HT1080 (cell line): ENCODE measurements at places on chromosomes 11 and 22.

DNA sequence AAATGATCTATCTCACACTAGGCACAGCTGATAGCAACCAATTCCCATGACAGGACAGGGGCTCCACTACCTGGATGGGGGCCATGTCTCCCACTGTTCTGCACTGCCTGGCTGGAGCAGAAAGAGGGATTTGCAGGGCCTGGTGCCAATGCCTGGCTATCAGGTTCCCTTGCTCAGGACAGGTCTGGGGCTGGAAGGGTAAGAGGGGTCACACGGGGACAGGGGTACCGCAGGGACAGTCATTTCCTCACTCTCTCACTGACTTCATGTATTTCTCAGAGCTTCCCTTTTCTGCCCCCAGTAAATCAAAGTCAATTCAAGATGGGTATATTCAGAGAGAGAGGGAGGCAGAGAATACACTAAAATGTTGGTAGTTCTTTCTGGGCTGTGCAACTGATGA, 119.1 kb upstream of the CSNK2A3 start:
- DNase-seq, result no peak

DNA sequence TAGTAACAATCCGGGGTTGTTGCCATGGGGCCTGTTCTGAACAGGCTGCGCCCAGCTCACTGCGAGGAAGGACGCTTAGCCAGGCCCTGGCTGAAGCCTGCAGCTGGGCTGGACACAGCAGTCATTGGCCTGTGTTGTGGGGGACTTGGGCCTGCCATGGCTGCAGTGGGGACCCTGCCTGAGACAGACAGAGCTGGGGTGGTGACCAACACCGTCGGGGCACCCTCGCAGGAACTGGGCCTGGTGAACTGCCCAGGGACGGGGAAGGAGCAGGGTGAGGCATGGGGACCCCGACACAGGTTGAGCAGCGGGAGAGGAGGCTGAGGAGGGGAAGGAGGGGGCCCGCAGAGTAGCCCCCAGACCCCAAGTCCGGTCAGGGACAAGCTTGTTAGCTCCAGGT, 8.9 kb downstream of the PHLDA2 start:
- DNase-seq, result no peak

GRCh38 chr22:25347752-25348102, 128.3 kb downstream of the CRYBB2 start:
- no peak for DNase-seq

DNA sequence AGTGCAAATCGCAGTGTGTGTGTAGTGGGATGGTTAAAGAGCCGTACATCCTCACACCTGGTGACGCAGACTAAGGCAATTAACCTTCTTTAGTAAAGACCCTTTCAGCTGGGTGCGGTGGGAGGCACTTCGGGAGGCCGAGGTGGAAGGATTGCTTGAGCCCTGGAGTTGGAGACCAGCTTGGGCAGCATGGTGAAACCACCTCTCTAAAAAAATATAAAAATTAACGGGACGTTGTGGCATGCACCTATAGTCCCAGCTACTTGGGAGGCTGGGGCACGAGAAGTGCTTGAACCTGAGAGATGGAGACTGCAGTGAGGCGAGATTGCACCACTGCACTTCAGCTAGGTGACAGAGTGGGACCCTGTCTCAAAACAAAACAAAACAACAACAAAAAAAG, 31.5 kb downstream of the ZBTB16 start:
- no peak for DNase-seq

GRCh38 chr11:44764583-44764982, 37.8 kb downstream of the TSPAN18 start:
- DNase-seq, result no peak

DNA sequence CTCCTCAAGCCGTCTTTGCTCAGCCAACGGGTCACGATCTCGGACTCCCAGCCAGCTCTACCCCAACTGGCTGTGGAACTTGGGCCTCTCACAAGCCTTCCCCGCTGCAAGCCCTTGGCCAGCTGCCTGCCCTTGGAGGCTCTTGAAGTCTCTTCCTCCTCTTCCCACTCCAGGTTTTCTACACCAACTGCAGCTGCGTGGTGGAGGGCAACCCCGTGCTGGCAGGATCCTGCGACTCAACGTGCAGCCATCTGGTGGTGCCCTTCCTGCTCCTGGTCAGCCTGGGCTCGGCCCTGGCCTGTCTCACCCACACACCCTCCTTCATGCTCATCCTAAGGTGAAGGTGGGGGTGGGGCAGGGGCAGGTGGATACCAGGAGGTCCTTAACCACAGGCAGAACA, 40.5 kb upstream of the TPBGL start:
- no peak for DNase-seq

GRCh38 chr11:107043242-107044006, 25.1 kb upstream of the GUCY1A2 start:
- peak; percentile 98 for DNase-seq

- DNase-seq, result peak; percentile 42
Measured at GRCh38 chr11:131154351-131154750, 216.1 kb upstream of the NTM start.

DNA sequence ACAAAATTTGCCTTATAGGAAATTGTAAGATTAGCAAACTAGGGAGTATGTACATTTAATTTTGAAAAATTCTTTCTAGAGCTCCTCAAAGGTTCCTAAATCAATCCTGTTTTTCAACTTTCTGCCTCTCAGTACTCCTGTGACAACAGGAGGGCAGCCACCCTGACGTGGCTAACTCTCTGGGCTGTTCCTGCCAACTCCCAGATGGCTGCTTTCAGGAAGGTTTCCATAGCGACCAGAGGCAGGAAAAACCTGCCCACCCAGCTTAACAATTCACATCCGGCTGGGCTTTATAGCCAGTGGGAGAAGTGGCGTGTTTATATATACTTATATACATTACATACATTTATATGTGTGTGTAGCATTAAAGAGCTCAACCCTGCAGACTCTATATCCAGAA, 26.5 kb downstream of the SGSM3 start:
- peak; percentile 70 for DNase-seq

DNA sequence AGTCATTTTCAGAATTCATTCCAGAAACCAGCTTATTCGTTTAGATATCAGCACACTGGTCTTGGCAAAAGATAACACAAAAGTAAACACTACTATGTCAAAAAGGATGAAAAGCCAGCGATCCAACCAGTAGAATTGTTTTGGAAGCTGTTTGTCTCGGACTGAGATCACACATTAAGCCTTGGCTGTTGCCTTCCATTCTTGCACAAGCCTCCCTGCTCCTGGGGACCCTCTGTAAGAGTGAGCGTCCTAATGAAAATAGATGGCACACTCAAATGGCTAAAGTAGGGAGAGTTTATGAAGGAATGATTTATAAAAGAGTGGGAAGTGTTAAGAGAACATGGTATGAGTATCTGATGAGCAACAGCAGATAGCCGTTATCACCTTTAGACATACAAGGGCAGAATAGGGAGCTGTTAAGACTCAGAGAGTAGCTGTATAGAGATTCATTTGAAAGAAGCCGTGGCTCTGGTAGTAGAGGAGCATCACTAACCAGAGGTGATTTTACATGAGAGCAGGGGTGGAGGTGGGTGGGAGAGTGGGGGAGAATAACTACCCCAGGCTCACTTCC, 25.2 kb downstream of the PDE3B start:
- DNase-seq, result no peak

DNA sequence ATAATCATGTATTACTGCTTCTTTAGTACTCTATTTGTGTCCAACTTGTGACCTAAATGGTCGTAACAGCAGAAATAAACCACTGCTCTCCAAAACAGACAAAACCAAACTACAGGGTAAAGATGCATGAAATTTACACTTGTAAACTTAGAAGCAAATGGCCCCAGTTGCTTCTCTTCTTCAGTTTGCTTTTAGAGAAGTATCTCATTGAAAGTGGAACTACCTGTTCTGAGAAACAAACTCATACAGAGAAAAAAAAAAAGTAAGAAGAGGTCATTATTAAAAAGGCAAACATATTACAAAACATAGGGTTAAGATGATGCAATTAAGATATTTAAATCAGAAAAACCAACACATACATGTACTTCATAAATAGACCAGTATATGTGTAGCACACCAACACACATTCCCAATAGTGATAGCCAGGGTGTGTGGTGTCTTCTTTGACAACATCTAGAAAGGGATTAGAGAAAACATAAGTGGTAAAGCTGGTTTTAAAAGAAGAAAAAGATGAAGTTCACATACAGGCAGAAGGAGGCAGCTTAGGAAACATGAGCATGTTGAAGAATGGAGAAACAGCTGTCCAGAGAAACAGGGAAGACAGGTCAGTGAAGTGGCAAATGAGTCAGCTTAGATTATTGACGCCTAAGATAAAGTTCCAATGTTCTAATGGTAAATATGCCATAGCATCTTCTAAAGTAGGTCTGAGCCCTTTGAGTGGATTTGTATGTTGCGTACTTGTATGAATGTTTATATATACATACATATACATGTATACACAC, 844.7 kb upstream of the CCDC90B start:
- DNase-seq, result no peak

DNA sequence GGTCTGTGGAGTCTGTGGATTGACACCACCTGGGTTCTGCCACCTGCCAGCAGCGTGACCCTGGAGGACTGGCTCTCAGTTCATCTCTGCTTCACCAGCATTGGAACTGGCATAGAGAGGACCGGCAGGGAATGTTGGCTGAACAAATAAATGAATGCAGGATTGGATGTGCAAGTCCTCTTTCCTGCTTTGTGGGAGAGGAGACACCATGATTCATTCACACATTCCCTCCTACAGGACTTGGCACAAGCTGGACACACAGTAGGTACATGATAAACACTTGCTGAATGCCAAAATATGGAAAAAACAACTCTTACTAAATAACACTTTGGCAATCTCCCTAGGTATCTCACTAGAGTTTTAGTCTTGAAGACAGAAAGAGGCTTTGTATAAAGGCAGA, 116.6 kb upstream of the NARS2 start:
- DNase-seq, result peak; percentile 10

- DNase-seq, result no peak
Measured at GRCh38 chr22:43820651-43821305, 8.7 kb upstream of the EFCAB6 start.

DNA sequence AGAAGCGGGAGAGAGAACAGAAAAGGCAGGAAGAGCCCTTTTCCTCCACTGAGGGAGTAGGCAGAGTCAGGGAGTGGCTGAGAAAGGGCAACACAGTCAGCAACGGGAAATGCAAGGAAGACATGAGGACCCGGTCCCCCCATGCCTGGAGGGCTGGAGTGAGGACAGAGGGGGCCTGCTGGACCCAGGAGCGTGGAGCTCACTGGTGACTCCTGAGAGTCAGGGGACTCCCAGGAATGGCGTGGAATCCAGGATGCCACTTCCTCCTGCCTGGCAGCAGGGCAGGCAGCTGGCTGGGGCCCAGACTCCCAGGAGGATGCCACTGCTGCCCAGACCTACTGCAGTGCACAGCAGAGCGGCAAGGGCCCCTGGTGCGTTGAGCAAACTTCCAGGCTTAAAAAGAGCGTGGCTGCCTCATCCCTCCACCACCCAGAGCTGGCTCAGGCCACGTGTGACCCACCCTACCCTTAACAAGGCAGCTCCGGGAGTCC, 11.3 kb downstream of the C11orf21 start:
- no peak for DNase-seq

DNA sequence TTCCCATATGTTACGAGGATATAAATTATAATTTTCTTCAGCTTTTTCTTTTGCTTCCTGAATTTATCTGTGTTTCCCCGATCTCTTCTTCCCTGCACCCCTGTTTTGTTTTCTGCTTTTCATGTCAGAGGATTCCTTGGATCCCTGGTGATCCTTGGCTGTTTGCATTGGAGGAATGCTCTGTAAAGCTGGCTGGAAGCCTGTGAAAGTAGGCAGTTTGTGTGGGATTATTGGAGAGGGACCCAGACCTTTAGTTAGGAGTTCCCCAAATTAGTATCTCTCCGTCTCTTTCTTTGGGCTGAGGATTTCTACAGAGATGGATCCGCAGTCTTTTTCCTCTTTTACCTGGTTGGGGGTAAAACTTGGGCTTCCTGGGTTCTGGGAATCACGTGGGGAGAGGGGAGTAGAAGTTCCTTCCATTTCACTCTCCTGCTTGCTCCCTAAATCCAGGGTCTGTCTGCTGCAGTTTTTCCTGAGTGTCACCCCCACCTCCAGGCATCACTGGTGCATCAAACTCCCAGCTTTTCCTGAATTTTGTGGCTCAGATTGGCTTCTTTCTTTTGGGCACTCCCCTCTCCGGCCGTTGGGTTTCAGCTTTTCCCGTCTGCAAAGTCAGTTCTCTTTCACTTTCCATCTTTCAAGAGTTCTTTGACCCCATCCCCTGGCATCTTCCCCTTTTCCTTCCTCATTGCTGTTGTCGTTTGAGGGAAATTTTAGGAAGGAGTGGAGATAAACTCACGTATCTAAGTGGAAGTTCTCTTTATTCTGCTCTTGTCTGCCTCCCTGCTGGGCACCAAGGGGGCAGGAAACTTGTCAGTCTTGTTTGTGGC, 79.1 kb upstream of the ALX4 start:
- no peak for DNase-seq

DNA sequence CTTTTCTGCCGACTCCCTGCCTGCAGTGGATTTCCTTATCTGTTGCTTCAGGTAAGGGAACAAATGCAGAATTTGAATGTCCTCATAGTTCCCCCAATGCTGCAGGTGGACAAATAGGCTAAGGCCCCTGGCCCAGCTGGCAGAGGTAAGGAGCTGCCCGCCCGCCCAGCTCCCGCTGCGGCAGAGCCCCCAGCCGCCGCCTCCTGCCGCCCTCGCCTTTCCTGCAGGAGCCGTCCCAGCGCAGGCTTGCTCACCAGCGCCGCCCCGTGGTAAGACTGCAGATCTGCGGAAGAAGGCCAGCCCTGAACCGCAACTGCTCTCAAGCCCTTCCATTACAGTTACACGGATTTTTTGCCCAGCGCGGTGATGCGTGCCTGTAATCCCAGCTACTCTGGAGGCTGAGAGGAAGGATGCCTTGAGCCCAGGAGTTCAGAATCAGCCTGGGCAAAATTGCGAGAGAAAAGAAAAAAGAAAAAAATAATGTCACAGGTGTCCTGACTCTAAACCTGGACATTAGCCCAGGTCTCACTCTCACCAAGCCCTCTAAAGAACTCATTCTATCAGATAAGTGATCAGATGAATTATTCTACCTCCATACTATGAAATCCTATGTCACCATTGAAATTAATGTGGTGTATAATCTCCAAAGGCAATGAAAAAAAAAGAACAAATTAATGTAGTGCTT, 51.2 kb upstream of the EMID1 start:
- DNase-seq, result peak; percentile 57

- DNase-seq, result no peak
Measured at GRCh38 chr11:2847561-2847960, 38.0 kb downstream of the CDKN1C start.

- DNase-seq, result peak; percentile 37
Measured at GRCh38 chr22:32823024-32823730, 21.7 kb downstream of the TIMP3 start.

DNA sequence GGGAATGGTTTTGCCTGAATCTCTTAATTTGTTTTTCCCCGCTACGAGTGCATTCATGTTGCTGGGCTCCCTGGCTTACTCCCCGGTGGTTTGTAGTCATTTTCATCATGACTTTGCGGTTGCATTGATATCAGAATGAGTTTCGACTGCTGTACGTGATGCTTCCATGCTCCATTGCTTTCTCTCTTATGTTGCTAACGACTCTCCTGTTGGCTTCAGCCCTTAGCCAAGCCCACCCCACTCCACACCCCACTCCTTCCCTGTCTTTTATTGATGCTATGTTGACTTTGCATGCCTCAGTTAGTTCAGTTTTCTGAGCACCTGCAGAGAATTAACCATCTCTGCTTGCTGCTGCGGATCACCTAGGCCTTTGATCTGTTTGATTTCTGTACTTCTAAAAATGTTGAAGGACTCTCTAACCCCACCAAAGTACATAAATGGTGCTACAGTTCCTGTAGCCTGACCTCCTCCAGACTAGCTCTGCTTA, 65.3 kb downstream of the ARFGAP2 start:
- no peak for DNase-seq
